GM23338 (cell line): ENCODE measurements at places on chromosomes 2 and 18. TPM values are rescaled to one million over a fixed set of nuclear protein-coding genes. Genes with fewer than 3 reads are reported as not detected.
A peak's percentile ranks its signal among the peaks of the same experiment; 100 is the strongest.

Gene PRKAG3
- total RNA-seq: not detected in 2 replicates

GRCh38 chr2:37737507-37737906 lies 66.1 kb upstream of the CDC42EP3 start:
- no peak overlapping the region for H3K27ac ChIP-seq
- no peak for DNase-seq
- H3K4me3 ChIP-seq: no peak overlapping the region
- H3K36me3 ChIP-seq: no peaks in the 10 kb centered on the region
- no peaks in the 10 kb centered on the region for H3K4me1 ChIP-seq

- H3K4me1 ChIP-seq: no peaks in the 10 kb centered on the region
- no peaks in the 10 kb centered on the region for H3K27me3 ChIP-seq
- no peak overlapping the region for H3K27ac ChIP-seq
- no peaks in the 10 kb centered on the region for H3K36me3 ChIP-seq
- no peak overlapping the region for H3K4me3 ChIP-seq
Measured at GRCh38 chr2:143617803-143618415, 488.7 kb downstream of the ARHGAP15 start.

GRCh38 chr18:75173125-75173432 lies 35.9 kb downstream of the PTGR3 start:
- peak; percentile 35 for DNase-seq
- H3K27ac ChIP-seq: no peak overlapping the region
- no peaks in the 10 kb centered on the region for H3K27me3 ChIP-seq
- no peaks in the 10 kb centered on the region for H3K36me3 ChIP-seq
